Effector memory CD4-positive, alpha-beta T cell (primary cell): ENCODE measurements at places on chromosomes 6 and 20.

GRCh38 chr20:10786678-10787077, 112.9 kb upstream of the JAG1 start:
- no peak for DNase-seq

DNA sequence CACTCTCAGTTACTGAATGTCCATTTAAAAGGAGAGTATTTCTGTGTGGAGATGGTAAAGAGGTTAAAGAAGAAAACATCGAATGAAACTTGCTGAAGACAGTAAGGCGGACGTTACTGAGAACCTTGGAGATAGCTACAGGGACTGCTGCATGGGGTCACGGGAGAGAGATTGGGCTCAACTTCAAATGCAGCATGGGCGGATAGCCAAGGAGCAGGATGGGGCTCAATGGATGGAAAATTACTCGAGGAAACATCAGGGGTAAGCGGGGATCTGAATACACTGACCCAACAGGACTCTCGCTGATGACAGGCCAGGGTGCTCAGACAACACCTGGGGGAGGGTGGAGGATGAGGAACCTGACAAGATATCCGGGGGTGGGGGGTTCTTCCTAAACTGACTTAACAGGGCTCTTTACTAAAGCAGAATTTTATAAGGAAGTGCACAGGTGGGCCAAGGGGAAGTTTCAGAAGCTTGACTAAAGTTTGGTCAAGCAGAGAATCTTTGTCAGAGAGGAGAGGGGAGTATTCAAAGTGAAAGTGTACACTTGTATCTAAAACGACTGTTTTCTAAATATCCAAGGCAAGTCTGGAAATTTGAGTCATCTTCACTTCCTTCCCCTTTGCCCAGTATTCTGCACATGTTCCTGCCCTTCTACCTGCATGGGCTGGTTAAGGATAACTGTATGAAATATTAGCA, 22.8 kb downstream of the ECT2L start:
- no peak for DNase-seq

DNA sequence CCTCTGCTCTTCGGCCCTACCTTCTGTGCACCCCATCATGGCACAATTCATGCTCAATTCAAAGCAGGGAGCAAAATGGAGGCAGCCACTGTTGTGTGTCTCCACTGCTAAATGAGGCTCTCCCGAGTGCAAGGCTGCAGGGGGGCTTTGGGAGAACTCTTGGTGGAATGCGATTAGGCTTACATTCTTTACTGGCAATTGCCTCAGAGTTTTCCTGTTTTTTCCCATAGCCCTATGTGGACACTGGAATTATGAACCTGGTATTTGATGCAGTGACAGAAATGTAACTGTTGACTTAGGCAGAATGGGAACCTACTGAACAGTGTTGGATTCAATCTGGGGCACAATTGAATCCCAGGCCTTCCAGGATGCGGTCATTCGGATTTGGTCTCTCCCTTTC, 187.9 kb upstream of the GMDS start:
- DNase-seq, result no peak

DNA sequence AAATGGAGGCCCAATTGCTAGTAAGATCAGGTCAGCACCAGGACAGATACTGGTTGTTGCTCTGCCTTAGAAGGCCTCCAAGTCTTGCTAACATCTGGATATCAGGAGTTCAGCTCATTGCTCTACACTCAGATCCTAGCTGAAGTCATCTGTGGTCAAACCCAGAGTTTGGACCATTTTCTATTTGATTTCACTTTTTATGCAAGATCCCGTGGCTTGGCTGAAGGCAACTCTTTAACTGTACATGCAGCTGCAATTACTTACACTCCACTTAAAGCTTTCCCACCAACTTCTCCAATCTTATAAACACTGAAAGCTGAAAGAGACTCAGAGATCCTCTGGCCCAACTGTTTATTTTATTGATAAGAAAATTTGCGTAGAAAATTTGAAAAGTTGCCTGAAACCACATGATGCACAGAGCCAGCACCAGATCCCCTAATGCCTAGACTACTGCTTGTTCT, 2.7 kb downstream of the SLC17A2 start:
- DNase-seq, result no peak

DNA sequence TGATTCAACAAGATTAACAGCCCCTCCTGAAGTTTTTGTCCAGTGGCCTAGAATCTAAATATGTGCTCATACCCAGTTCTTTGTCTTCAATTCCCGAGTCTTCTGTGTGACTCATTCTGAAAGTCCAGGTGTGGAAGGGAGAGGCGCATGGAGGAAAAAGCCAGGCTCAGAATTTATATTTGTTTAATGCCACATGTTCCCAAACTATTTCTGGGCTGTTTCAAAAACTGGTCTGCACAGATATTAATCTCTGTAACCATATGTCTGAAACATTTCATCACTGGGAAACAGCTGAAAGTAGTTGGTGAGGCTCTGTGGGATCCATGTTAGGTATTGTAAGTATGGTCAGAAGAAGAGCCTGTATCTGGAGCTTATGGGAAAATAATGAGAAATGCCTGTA, 266.0 kb downstream of the PAX1 start:
- DNase-seq, result no peak

DNA sequence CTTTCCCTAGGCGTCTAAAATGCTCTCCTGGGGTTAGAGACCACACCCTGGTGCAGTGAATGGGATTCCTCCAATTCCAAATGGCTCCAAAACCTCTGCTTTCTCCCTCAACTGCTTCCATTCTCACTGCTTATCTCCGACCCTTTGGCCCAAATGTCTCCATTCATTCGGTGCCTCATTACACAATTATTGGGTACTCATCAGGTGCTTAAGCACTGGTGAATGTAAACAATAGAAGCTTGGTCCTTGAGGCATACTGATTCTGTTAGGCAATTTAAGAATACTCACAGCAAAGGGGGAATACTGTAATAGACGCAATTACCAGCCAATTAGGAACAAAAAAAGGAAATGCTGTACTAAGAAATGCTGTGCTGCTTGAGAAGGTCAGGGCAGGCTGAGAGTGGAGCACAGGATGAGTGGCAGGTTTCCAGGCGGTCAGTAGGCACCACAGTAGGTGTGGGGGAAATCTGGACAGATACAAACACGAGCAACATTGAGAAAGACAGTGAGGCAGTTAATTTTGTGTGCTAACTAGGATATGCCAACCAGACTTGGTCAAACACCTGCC, 23.0 kb downstream of the GMDS start:
- no peak for DNase-seq

DNA sequence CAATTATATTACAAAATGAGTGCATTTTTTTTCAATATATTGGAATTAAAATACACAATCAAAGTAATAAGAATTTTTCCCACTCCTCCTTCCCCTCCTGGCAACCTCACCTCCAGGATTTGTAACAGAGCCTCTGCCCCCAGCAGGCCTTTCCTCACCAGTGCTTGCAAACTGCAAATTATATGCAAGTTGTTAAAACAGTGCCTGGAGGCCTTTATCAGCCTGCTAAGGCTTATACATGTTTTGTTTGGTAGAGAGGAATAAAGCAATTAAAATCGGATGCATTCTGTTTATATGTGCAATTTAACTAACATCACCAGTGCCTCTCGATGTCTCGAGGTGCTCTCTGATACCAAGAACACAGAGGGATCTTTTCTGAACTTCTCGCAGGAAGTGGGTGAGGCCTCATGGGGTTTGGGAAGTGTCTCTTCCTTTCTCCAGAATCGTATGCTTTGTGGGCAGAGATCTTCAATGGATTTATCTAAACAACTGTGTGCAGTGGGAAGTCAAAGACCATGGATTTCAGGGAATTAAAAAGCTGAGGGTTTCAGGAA, 186.8 kb downstream of the CDH26 start:
- DNase-seq, result no peak

- peak; percentile 67 for DNase-seq
Observed at GRCh38 chr6:108560463-108561308, at the start of gene FOXO3. TSS of gene FOXO3 (plus strand) at chr6:108560917. CDS start at chr6:108561209, 292 bp downstream.

- no peak for DNase-seq
Observed at GRCh38 chr6:33384581-33385020, 7.0 kb upstream of the KIFC1 start.

GRCh38 chr6:113347436-113347835, 509.7 kb upstream of the MARCKS start:
- no peak for DNase-seq

DNA sequence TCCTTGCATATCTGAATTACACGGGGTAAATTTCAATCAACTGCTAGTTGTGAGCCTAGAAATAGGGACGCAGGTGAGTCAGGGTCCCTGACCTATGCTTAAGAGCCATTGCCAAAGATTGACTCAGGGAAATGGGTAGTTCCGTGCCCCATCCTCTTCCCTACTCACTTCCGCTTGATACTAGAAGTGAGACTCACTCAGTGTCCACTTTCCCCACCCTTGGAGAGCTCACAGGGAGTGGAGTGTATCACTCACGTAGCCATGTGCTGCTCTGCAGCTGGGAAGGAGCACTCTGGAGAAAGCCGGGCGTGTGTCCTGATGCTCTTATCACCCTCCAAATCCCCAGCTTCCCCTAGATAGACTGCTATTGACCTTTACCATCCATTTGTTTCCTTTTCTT, 543 bp upstream of the MUC22 start:
- DNase-seq, result no peak

- DNase-seq, result no peak
Observed at GRCh38 chr6:66376001-66376400, 669.0 kb upstream of the EYS start.

DNA sequence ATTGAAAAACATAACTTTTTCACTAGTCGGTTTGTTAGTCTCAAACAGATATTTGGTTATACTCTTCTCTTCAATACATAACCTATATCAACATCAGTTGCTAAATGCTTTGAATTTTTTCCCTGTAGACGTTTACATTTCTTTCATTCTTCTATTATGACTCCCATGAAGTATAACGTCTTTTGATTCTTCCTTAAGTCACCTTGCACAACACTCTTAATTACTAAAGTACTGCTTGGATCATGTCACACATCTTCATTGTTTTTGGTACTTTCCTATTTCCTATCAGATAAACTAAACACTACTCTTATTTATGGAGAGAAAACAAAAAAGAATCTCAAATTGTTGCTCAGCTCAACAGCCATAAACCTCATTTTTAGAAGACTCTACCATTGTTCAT, 23.0 kb upstream of the BMP5 start:
- no peak for DNase-seq

- DNase-seq, result no peak
Observed at GRCh38 chr6:167851370-167851952, 24.8 kb downstream of the AFDN start.

DNA sequence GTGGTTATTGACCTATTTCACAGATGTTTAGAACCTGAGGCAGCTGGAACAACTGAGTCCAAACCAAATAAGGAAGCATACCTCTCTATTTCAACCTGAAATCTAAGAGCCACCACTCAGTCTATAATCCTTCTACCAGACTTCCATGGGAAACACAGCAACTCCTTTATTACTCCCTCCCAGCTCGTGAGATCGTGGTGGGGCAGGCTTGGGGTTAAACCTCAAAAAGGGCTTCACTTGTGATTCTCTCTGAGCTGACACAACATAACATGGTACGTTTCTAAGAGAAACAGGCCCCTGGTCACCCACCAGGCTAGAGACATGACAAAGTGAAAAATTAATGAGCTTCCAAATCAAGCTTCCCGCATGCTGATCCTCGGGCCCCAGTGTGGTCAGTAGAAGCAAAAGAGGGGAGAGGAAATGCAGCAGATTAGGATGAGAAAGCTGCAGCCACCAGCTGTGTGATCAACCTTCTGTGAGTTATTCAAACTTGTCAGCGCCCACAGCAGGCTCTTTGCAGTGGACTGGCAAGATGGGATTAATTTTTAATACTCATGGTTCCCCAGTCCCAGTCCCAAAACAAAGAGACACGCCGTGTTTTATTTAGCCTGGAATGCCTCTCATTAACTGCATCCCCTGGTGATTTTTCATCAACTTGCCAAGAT, 9.3 kb downstream of the PKHD1 start:
- DNase-seq, result no peak

DNA sequence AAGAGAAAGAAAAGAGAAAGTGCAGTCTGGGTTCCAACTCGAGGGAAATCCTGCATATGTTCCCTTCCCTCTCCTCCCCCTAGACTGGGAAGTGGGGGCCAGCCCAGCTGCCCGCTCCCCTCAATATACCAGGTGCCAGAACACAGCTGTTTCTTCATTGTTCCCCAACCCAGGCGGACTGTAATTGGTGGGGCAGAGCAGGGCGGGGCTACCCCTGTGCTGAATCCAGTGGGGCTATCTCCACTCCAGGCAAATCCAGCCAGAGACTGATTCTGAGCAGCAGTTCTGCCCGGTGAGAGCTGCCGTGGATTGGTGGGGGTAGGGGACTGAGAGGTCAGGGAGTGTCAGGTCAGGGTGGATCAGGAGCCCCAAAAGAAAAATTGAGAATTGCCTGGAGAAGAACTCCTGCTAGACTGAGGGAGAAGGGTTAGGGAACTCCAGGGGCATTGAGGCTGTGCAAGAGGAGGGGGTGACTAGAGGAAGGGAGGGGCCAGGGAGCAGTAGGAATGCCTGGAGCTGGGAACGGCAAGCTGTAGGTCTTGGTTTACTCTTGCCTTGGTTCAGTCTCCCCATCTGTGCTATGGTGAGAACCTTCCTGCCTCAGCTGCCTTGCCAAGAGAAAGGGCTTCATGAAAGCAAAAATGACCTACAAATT, at the start of gene MYMX:
Gene MYMX (plus strand): TSS at position 250 of the 655 bp plus-strand sequence. CDS start 546 bp downstream, outside the sequence.
- no peak for DNase-seq

DNA sequence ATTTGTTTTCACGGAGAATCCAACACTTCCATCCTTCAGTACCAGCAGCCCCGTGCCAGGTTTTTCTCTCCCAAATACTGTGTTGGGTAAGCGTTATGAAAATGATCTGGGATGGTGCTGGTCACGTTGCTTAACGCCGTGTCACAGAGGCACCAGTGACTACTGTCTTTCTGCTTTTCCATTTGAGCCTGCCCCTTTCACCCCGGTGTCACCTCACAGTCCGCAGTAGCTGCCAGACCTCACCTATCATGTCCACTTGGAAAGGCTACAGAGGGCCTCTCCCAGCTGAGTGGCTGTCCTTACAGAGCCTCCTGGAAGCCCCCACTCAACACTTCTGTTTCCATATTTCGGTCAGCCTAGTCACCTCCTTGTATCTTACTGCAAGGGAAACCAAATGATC, 176.5 kb upstream of the ARID1B start:
- no peak for DNase-seq
